Activated T-helper 1 cell treated with anti-CD3 and anti-CD28 coated beads, Interleukin-2, amount 50 U/mL, for 16 hours (primary cell): ENCODE measurements at places on chromosomes 3 and 15.

DNA sequence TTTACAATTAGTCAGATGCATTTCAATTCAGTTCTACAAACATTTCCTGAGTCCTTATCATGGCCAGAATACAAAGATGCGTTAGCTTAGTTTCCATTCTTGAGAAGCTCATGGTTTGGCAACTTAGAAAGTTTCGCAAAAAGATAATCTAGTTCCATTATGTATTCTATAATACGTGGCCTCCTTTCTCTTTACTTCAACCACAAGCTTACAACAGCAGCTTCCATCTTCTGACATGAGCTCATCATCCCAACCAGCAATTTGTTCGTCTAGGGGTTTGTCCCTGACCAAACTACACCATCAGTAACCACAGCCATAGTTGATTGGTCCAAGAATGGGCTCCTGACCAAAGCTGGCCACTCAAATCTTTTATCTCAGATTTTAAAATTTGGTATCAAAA is 267.6 kb upstream of the TBC1D5 start:
- no peak for DNase-seq

DNA sequence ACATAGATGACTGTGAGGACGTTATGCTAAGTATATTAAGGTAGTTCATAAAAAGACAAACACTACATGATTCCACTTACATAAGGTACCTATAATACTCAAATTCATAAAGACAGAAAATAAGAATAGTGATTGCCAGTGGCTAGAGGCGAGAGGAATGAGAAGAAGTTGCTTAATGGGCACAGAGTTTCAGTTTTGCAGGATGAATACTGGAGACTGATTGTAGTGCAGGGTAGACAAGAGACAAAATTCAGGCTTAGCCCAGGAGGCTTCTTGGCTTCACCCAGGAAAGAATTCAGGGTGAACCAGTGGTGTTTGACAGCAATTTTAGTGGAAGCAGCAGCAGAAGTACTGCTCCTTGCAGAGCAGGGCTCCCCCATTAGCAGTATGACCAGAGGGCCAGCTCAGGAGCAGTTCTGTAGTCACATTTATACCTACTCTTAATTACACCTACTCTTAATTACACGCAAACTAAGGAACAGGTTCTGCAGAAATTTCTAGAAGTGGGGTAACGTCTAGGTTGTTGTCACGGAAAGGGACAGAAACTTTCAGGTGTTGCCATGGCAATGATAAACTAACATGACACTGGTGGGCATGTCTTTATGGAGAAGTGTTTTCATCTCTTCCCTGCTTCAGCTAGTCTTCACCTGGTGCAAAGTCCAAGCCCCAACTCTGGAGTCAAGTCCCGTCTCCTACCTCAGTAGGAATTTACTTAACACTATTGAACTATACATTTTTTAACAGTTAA is 55.2 kb downstream of the TBL1XR1 start:
- no peak for DNase-seq

- no peak for DNase-seq
Measured at GRCh38 chr3:197521277-197522182, 34.2 kb downstream of the BDH1 start.

GRCh38 chr3:129036222-129037092 is 24.1 kb upstream of the GP9 start:
- no peak for DNase-seq

DNA sequence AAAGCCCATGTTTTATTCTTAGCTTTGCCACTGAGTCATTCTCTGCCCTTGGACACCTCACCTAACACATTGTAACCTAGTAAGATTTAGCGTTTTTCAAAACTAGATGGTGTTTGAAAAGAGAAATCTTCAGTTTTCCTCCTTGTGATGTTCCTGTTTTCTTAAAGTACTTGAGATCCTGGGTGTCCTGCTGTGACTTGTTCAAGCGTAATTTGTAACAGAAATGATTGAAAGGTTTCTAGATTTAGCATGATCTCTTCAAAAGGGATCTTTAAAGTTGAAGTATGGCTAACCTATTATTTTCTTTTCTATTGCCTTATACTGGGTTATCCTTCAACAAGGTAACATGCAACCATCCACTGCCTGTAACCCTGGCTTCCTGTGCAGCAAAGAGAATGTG is 32.6 kb upstream of the SPATA16 start:
- no peak for DNase-seq

DNA sequence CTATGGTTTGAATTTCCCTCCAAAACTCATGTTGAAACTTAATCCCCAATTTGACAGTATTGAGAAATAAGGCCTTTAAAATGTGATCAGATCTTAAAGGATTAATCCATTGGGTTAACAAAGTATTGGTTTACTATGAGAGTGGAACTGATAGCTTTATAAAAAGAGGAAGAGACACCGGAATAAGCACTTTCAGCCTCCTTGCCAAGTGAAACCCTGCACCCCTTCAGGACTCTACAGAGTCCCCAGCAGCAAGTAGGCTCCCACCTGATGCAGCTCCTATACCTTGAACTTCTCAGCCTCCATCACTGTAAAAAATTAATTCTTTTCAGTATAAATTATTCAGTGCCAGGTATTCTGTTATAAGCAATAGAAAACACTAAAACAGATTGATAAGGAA is 348.3 kb downstream of the CGGBP1 start:
- no peak for DNase-seq

- DNase-seq = no peak
Measured at GRCh38 chr3:157406394-157406793, 30.3 kb upstream of the PTX3 start.

DNA sequence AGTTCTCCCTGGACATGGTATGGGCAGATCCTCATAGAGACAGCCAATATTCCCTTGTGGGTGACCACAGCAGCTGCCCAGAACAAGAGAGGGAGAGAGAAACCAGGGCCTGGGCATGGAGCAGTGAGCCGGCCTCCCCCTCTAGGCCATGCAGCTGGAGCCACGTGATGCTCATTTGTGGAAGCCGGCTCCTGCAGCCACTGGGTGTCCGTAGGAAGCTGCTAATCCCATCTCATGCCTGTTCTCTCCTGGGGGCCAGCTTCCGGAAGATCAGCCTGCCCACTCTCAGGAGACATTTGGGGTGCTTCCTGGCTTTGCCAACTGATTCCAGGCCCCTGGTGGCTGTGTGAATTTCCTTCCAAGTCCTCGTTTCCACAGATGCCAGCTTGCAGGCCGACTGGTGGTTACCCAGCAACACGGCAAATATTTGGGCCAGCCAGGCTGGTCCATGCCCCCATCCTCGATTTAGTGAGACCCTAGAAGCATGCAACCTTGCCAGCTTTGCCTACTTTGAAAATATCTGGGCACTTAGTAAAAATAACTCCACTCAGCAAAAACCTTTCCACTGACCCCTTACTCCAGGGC is 55.3 kb downstream of the LINGO1 start:
- no peak for DNase-seq

DNA sequence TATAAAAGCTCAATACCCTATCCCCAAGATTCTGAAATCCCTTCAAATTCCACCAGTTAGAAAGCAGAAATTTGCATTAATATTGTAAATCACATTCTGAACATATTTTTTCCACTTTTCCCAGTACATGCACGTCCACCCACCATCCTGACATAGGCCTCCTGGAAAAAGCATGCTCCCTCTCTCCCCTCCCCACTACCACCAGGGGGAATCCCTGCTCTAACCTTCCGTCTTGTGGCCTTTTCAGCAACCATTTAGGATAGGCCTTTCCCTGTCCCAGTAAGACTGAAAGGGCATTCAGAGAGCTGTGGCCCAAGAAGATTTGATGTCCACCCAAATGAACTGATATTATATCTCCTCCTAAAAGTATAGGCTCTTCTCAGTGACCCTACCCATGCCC is 182.1 kb downstream of the ARRDC4 start:
- no peak for DNase-seq

- no peak for DNase-seq
Measured at GRCh38 chr15:55255714-55256113, 33.9 kb downstream of the RAB27A start.

GRCh38 chr3:145869958-145870357 is 291.0 kb downstream of the PLOD2 start:
- no peak for DNase-seq

DNA sequence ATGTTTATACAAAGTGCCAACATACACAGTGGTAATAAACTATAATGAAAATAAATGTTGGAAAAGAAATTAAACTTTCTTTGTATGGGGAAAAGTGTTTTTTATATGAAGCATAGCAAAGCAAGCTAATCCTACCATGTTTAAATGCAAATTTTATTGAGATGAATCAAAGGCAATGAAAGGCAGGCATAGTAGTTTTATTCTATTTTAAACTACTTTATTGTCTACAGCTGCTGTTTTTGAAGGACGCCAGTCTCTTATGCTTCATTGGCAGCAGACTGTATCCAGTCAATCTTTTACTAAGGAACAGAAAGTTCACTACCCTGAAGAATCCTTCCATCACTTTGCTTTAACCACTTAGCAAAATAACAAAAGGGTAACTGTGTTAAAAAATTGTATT is 761.0 kb downstream of the ROBO2 start:
- DNase-seq = no peak

DNA sequence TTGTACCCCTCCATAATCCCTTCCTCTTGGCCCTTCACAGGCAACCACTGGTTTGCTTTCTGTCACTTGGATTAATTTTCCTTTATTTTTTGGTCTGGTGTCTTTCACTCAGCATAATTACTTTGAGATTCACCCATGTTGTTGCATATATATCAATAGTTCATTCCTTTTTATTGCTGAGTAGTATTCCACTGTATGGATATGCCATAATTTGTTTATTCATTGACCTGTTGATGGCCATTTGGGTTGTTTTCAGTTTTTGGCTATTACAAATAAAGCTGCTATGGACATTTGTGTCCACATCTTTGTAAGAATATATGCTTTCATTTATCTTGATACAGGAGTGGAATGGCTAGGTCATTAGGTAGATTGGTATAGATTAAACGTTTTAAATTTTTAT is 5.9 kb upstream of the ZNF621 start:
- DNase-seq = no peak

GRCh38 chr3:171189394-171190080 is 163.0 kb upstream of the SLC2A2 start:
- DNase-seq = no peak

GRCh38 chr3:36405190-36405589 is 24.9 kb downstream of the STAC start:
- DNase-seq = no peak

GRCh38 chr15:42707068-42707467 is 29.9 kb downstream of the CDAN1 start:
- no peak for DNase-seq

DNA sequence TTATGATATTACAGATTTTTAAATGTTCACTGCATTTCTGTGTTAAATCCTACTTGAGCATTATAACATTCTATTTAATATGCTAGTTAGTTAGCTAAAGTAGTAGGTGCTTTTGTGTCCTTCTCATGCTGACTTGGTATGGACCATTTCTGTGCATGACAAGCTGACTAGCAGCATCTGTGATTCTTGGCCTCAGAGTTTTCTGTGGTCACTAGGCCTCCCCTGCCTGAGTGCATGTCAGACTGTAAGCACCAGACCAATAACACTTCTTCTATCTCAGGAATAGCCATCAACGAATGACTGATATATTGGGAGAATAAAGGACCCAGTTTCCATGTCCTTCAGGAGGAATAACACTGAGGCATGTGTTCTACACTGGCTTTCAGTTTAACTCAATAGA is 22.6 kb upstream of the SLC7A14 start:
- no peak for DNase-seq

DNA sequence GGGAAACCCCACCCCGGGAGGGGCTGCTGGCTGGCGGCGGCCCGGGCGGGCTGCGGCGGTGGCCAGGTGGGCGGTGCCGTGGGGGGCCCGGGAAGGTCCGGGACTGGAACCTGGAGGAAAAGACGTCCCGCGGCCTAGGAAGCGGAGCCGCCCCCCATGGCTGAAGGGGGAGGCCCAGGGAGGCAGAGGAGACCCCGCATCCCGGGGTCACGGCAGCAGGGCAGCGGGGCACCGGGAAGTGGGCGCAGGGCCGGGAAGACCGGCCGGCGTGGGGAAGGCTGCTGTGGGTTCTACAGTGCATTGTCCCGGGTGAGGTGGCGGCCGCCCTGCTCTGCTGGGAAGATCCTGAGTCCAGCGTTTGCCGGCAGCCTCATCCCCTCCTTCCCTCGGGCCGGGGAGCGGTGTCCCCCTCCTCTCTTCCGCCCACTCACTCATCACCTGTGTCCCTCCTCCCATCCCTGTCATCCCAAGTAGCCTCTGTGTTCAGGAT is 525 bp upstream of the FSTL1 start:
- no peak for DNase-seq

- DNase-seq = no peak
Measured at GRCh38 chr3:53728606-53729005, 117.6 kb downstream of the CHDH start.

DNA sequence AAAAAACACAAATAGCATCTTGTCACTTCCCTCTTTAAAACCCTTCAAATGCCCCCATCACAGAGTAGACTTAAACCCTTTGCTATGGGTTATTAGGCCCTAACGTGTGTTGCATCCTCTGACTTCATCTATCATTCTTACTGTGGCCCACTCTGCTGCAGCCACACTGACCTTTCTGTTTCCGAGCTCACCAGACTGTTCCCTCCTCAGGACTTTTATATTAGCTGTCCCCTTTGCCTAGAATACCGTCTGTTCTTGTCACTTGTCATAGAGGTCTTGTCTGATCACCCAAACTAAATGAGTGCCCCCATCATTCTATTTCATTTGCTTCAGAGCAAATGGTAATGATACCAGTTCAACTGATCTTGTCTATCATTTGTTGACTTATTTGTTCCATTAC is 877 bp upstream of the FEM1B start:
- DNase-seq = no peak

GRCh38 chr3:109177908-109178307 is 41.4 kb downstream of the C3orf85 start:
- DNase-seq = no peak

- DNase-seq = no peak
Measured at GRCh38 chr3:190608850-190609589, 95.1 kb downstream of the IL1RAP start.

- DNase-seq = no peak
Measured at GRCh38 chr3:109679664-109680063, 342.3 kb upstream of the DPPA4 start.

DNA sequence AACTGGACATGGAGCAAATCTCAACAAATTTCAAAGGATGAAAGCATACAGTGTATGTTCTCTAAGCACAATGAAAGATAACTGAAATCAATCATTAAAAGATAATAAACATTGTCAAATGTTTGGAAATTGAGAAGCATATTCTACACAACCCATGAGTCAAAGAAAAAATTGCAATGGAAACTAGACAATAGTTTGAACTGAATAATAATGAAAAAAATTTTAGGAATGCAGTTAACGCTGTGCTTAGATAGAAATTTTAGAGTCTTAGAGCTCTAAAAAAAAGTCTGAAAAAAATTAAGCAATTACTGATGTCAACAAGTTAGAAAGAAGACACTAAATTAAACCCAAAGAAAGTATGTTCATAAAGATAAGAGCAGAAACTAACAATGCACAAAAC is 15.5 kb downstream of the RABL3 start:
- DNase-seq = no peak
